Activated CD8-positive, alpha-beta memory T cell treated with anti-CD3 and anti-CD28 coated beads for 4 hours (primary cell): ENCODE measurements at places on chromosomes 6 and 20.

- no peak for DNase-seq
Measured at GRCh38 chr6:82963191-82963925, 102.3 kb downstream of the UBE3D start.

DNA sequence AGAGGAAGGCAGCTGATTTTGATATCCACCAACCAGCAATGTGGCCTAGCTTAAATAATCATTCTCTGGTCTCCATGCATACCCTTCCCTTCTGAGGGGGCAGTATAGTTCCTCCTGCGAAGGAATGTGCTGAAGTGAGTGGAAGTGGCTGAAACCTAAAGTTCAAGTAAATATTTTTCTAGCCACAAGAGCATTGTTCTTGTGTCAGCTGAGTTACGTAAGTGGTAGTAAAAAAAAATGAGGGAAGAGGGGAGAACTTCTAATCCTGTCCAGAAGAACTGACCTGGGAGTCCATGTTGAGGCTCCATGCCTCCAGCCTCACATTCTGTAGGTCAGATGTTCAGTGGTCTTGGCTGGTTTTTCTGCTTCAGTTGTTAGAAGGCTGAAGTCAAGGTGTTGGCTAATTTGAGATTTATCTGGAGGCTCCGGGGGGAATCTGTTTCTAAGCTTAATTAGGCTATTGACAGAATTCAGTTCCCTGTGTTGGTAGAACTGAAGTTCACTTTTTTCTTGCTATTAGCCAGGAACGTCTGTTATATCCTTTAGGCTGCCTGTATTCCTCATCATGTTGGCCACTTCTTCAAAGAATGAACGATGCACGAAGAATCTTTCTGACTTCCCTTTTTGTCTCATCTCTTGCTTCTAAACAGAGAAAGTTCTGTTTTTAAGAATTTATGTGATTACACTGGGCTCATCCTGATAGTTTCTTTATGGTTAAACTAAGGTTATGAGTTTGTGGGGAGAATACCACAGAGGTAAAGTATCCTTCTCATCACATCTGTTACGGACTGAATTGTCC is 207.1 kb upstream of the PRSS16 start:
- no peak for DNase-seq

DNA sequence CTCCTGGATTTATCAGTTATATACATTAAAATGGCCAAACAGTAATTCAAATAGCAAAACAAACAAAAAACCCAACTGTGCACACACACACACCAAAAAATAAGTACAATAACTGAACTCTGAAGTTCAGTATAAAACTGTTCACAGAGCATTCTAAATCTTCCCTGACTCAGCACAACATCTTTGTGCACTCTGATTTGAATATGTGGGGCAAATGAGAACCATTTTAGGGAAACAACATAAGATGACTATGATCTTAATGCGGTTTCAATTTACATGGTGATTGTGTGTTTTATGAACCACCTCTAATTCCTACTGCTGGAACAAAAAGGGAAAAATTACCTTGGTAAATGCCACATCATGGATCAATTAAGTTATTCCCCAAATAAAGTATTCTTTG is 41.7 kb downstream of the PLAGL1 start:
- no peak for DNase-seq

DNA sequence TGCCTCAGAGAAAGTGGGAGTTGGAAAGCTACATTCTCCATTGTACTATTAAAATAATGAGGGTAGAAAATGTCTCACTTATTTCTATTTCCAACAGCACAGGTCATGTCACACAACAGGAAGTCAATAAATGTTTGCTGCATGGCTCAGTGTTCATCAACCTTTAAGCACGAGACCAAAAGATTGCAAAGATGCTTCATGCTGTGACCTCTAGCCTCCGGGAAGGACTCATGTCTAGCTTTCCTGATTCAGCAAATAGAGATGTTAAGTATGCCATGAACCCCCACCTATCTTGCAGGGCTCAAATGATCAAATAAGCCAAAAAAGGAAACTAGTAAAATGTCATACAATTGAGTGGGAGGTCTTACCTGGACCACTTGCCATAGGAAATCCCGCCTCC is 57.4 kb downstream of the NCOA6 start:
- no peak for DNase-seq

GRCh38 chr6:130513770-130514169 is 148.0 kb downstream of the TMEM200A start:
- DNase-seq: no peak

- no peak for DNase-seq
Measured at GRCh38 chr6:3370361-3371221, 86.3 kb downstream of the SLC22A23 start.

DNA sequence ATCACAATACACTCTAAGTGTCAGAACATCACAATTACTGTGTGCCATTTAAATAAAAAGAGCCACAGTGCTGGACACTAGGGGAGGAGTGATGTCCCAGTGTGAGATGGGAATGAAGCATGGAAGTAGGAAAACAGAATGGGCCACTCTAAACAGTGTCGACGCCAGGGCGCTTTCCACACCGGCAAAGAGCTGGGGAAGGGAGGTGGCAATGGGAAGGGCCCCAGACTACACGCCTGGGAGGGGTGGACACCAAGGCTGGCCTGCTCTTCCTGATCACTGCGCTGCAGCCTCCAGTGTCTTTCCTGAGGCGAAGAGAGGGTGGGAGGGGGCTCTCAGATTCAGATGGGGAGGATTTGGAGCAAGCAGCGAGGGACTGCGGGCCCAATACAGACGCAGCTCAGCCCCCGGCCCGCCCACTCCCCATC is 75.9 kb downstream of the ERMARD start:
- DNase-seq: no peak

GRCh38 chr20:4434681-4435080 is 287.0 kb upstream of the PRND start:
- no peak for DNase-seq

GRCh38 chr6:88013015-88013414 is 34.6 kb upstream of the SPACA1 start:
- DNase-seq: no peak

DNA sequence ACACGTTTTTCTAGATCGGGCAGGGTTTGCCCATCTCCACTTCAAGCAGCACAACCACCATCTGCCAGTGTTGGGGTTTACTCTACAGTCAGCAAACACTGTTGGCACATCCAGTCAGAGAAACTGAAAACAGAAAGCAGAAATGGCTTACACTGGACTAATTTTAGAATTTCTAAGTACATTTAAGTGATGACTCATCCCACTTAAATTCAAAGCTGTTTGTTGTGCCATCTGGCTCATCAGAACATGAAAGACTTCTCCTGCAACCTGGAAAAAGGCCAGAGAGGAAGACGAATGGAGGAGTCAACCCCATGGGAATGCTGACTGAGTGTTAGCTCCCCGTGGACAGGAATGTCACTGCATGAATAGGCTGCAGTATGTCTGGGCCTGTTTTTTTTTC is 21.8 kb downstream of the FAM209B start:
- no peak for DNase-seq

DNA sequence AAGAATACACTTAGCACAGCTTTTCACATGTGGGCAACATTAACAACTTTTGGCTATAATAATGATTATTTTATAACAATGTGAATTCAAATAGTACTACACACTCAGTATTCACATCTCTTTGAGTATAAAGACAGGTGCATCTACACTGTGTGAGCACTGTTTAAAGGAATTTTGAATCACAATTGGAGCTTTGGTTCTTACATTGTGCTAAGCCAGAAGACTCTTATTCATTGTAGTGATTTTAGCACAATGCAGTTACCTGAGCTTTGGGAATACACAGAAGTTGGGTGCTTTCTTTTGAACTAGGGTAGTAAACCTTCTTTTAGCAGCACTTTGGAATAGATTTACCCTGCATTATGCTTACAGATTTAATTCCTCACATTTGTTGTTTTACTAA is 20.5 kb downstream of the RIMS1 start:
- DNase-seq: no peak

DNA sequence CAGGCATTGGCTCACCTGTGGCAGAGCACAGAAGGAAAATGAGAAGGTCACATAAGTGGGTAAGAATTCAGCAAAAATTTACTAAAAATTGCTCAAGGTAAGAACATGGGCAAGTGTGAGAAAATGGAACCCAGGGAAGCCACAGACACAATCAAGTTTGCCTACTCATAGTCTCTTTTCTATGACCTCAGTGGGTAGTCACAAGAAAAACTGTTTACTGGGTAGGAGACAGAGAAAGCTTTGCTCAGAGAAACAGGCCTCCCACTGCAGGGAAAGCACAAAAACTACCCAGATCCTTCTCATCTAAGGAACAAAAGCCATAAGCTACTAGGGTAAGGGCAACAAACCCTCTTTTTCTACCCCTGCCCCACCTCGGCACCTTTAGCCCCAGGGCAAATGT is 35.2 kb downstream of the FAM184A start:
- no peak for DNase-seq

DNA sequence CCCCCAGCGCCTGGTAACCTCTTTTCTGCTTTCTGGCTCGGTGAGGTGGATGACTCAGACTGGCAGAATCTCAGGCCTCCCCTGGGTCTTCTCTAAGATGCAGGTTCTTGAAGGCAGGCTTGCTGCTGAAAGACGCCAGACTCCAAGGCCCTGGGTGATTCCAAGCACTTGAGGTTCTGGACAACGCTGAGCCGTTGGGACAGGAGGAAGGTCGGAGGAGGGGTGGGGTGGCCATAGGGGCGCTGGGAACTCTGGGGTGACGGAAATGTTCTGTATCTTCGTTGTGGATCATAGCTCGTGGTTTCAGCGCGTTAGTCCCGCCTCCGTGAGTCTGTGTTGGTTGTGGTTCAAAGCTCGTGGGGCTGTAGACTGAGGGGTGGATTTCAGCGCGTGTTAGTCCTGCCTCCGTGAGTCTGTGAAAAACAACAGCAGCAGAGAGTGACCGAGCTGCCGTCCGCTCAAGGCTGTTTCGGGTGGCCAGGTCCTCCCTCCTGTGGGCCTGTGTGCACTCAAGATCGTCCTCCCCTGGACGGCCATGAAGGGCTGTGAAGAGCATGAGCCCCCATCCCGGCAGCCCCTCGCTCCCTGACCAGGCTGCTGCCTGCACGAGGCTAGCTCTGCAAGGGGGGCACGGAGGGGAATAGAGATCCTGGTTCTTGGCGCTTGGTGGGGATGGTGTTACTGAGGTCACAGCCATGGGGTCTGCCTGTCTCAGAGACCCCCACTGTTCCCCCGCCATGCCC is 7.7 kb downstream of the NTSR1 start:
- no peak for DNase-seq

- no peak for DNase-seq
Measured at GRCh38 chr6:111791415-111791814, 81.8 kb downstream of the FYN start.

DNA sequence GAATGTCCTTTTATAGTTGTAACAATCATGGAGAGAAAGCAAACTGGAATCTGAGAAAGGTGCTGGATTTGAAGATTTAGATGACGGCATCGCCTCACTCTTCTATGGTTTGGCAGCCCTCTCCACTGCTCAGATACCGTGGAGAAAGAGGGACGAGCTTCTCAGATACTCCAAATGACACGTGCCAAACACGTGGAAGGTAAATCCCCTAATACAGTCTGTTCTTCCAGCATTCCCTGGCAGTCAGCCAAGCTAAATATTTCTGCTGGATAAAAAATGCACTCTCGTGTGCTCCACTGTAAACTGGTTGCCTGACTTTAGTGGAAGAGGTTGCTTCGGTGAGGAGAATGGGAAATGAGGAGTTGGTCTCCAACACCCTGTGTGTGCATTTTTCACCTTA is 16.7 kb upstream of the PRDM1 start:
- DNase-seq: no peak

- DNase-seq: no peak
Measured at GRCh38 chr6:42808492-42809483, 26.9 kb downstream of the BICRAL start.

GRCh38 chr6:52328303-52328662 is 33.7 kb upstream of the PAQR8 start:
- DNase-seq: no peak

- DNase-seq: no peak
Measured at GRCh38 chr6:52317841-52318581, 33.5 kb upstream of the MCM3 start.

DNA sequence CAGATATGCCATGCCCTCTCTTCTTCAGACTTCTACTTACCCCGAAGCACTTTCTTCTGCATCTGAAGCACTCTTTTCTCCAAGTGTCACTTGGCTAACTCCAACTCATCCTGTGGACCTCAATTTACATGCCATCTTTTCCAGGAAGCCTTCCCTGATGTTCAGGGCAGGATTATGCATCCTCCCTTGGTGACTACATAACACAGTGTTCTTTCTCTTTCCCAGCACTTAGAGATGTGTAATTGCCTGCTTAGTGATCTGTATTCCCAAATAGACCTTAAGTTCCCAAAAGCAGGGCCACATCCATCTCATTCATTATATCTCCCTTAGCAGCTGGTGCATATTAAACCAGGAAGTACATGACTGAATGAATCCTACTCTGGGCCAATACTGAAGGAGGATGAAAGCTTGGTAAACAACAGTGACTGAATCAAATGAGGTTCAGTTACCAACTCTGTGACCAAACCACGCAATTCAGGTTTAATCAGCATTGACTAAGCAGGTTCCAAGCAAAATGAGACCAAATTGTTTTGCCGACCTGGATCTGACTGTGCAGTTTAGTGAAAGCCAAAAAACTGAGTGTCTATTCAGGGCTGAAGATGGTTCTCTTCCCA is 121.4 kb upstream of the TCF21 start:
- no peak for DNase-seq

GRCh38 chr6:136593748-136594490 is 43.7 kb upstream of the MAP7 start:
- no peak for DNase-seq

DNA sequence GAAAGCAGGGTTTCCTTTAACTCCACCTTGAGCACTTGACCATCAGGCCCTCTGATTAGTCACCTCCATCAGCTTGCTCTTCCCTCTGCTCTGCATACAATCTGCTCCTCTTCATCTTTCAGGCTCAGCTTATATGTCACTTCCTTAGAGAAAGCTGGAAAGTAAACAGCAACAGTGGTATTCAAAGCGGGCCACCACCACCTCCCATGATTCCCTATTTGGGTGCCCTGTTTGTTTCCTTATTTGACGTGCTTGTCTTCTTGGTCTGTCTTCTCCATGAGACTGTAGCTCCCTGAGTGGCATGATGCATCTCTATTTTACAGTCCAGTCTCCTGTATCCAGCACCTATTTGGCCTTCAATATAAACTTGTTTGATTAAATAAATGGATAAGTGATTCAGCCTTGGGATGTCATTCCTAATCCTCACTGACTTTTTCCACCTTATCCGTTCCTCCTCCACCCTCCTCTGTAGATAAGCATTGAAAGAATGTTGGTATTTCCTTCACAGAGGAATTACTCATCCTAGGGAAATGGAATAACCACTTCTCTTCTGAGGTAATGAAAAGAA is 102.8 kb upstream of the SGK1 start:
- no peak for DNase-seq

- DNase-seq: no peak
Measured at GRCh38 chr6:112600168-112600567, 253.0 kb downstream of the RFPL4B start.

DNA sequence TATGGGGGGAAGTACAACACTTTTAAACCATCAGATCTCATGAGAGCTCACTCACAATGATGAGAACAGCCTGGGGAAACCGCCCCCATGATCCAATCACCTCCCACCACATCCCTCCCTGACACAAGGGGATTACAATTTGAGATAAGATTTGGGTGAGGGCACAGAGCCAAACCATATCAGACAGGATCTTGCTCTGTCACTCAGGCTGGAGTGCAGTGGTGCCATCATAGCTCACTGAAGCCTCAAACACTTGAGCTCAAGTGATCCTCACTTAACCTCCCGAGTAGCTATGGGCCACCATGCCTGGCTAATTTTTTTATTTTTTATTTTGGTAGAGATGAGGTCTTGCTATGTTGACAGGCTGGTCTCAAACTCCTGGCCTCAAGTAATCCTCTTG is 5.1 kb upstream of the IYD start:
- DNase-seq: no peak

- no peak for DNase-seq
Measured at GRCh38 chr6:110214338-110214737, 34.1 kb downstream of the CDC40 start.
